ENCODE measurements at places on chromosomes 4 and X. TPM values are rescaled to one million over a fixed set of nuclear protein-coding genes. Genes with fewer than 3 reads are reported as not detected.

Gene KLB
- 11.5 TPM for polyA plus RNA-seq

DNA sequence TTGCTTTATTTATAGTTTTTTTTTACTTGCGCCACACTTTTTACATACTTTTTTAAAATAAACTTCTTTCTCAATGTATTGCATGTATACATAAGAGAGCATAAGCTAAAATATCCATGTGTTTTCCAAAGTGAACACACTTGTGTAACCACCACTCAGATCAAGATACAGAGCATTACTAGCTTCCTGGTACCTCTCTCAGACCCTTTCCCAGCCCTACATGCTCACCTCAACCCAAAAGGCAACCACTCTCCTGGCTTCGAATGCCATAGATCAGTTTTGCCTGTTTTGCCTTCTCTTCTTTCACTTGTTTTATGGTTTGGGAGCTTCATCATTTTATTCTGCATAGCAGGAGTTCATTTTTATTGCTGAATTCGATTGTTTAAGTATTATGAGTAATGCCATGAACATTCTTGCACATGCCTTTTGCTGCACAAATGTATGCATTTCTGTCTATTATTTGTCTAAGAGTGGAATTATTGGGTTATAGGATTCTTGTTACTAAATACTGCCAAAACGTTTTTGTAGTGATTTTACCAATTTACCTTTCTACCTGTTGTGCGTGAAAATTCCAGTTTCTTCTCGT lies 45.9 kb upstream of the NUDT6 start:
- no peak for DNase-seq

GRCh38 chr4:184752496-184753275 lies 18.8 kb upstream of the CENPU start:
- DNase-seq: no peak

Gene STAG2
- 16.5 TPM for polyA plus RNA-seq

Gene SLC2A9
- polyA plus RNA-seq: 7.1 TPM

DNA sequence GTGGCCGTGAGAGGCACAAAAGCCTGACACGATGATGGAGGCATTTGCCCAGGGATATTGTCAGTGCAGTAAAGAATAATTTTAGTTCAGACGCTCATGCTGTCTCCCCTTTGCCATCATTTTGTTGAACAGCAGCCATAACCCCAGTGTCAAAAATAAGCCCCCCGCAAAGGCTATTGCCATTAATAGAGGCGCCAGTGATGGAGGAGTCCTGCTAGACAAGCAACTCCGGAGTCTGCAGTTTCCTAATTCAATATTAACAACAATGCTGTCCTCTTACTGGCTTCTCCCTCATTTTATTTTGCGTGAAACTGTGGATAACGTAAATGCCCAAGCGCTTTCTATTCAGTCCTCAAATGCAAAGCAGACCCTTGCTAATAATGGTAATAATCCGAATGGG lies 603 bp upstream of the SMS start:
- no peak for DNase-seq

DNA sequence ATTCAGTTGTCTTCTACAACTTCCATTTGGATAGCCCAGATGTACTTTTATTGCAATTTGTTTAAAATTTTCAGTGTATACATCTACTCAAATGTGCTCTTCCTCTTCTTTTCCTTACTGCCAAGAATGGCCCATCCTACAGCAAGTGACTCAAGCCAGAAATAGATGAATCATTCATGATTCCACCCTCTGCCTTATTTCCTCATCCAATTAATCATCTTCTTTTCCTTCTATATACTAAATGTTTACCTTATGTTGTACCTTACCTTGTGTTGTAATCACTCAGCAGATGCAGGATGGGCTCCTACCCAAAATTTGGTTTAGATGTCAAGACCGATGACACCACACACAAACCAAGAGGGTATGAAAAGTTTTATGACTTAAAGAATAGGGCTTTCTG lies 437.8 kb downstream of the GRXCR1 start:
- no peak for DNase-seq

Gene FAM47A
- not detected for polyA plus RNA-seq

Data from hepatocyte (in vitro differentiated cells).